WTC11 (cell line): ENCODE measurements at places on chromosomes 7 and 10.

DNA sequence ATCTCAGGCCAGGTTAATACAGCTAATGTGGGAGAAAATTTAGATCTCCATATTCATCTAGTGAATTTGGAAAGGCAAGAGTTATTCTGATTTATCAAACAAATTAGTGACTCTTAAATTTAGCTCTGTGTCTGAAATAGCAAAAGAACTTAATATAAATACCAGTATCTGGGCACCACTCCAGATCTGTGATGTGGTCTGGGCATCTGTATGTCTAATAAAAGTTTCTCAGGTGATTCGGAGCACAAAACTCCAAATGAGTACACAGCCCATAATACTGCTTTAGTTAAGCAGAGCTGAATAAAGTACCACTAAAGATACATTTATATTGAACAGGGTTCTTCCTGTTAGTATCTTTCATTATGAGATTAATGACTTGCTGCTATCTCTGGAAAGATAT, 261.4 kb downstream of the BAMBI start:
- DNase-seq: no peak

DNA sequence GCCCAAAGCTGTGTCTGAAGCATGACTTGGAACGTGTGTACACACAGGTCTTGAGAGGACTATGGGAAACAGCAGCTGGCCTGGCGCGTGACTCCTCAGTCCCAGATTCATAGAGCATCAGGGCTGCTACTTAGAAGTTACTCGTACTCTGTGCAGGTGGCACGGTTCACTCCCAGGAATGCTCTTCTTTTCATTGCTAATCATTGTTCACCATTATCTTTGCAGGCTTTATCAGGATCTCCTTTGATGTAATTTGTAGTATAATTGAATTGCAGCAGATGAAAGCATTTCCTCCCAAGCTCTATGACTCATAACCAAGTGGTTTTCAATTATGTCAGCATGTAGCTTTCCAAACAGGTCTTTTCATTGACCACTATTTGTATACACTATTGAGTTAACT, 938.9 kb downstream of the NRG3 start:
- no peak for DNase-seq

DNA sequence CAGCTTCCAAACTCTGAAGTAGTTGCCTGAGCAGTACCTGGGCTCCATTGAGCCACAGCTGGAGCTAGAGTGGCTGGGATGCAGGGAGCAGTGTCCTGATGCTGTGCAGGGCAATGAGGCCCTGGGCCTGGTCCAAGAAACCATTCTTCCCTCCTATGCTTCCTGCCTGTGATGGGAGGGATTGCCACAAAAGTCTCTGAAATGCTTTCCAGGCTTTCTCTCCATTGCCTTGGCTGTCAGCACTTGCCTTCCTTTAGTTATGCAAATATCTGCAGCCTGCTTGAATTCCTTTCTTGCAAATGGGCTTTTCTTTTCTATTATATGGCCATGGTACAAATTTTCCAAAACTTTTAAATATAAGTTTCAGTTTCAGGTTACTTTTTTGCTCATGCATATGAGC, 972.2 kb upstream of the MBL2 start:
- no peak for DNase-seq

GRCh38 chr10:77070346-77070745, 567.3 kb downstream of the KCNMA1 start:
- DNase-seq: no peak

GRCh38 chr7:110786328-110786965, 304.5 kb upstream of the LRRN3 start:
- DNase-seq: no peak

DNA sequence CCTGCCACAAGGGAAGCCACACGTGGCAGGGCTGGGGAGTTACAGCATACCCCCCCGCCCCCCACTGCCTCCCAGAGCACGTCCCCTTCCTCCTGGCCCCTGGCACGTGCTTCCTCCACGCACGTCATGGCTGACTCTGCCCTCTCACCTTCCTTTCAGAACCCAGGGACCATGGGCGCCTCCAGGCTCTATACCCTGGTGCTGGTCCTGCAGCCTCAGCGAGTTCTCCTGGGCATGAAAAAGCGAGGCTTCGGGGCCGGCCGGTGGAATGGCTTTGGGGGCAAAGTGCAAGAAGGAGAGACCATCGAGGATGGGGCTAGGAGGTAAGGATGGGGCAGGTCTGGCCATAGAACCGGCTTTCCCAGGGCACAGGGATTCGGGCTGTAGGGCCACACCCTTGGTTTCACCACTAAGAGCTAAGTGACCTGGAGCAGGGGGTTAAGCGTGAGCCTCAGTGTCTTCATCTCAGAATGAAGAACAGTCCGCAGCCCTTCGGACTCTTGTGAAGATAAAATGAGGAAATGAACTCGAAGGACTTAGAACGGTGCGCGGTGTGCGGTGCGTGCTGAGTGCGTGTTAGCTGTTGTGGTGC, 2.5 kb downstream of the NUDT1 start:
- DNase-seq: no peak

DNA sequence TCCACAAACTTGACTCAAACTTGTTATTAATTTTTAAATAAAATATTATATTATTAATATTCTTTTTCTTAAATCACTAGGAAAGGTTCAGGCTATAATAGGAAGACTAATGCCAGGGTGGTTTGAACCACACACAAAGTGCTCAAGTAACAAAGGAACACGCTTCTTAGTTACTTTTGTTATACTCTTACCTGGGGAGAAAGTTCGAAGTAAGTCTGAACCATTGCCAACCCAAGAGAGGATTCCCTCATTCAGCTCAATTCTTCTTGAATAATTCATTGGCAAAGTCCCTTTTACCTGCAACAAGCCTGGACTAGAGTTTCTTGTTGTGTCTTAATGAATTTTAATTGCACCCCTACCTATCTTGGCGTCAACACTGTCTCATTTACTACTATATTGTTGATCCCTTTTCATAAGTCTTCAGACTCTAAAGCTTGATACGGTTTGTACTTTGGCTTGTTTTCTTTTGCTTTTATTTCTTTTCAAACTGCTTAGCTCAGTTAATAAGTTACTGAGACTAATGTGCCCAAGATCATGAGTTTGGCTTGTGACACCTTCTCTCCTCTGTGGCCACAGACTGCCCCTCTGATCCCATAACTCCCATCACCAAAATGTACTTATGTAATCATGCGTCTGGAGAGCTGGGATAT, 10.2 kb upstream of the C10orf67 start:
- DNase-seq: no peak

- DNase-seq: no peak
Measured at GRCh38 chr10:116892907-116893685, 43.8 kb downstream of the ENO4 start.

- DNase-seq: peak; percentile 78
Measured at GRCh38 chr7:13990319-13990983, 985 bp upstream of the ETV1 start.

GRCh38 chr7:11252011-11252607, 278.4 kb downstream of the PHF14 start:
- DNase-seq: no peak

DNA sequence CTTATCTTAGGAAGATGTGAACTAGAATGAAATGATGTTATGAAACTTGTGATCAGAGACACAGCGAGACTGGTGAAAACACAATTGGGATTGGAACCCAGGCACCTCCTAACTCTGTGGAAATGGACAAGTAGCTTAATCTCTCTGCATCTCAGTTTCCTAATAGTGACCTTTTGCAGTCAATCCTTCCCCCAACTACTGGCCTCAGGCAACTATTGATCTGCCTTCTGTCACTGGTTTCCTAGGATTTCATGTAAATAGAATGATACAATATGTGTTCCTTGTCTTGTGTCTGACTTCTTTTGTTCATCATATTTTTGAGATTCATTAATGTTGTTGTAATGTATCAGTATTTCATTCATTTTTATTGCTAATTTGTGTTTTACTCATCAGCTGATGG, 341.7 kb downstream of the REEP3 start:
- no peak for DNase-seq

DNA sequence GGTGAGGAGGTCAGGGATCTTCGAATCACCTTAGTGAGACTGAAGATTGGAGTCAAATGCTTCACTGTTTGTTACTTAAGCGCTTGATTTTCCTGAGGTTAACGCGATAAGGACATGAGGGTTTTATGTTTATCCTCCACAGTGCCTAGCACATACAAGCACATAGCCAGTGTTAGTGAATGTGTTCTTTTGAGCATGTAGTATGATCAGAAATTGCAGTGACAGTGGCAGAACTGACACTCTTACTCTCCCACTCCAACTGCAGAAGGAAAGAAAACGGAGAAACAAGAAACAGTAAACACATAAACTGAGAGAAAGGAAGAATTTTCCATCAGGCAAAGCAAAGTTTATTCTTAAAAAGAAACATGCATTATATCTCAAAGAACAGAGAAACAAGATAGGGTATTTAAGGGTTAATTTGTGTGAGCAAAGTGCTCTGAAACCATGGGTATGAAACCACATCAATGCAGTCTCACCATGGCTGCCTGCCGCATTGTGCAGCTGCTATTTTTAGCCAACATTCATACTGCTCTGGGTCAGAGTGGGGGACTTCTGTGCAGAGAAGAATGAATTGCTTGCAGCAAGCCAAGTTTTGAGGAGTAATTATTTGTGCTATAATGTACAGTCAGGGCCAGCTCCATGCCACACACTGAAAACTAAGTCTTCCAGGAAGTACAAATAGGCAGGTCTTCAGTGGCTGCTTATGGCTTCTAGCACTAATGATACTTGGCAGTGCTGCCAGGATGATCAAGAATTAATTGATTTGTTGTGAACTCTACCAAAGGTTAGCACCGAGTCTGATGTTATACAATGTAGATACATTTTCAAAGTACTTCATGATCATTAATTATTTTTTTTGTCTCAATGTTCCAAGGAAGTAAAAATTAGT, 152.0 kb downstream of the MACC1 start:
- DNase-seq: no peak

- DNase-seq: no peak
Measured at GRCh38 chr7:2106924-2107323, 125.8 kb downstream of the MAD1L1 start.

DNA sequence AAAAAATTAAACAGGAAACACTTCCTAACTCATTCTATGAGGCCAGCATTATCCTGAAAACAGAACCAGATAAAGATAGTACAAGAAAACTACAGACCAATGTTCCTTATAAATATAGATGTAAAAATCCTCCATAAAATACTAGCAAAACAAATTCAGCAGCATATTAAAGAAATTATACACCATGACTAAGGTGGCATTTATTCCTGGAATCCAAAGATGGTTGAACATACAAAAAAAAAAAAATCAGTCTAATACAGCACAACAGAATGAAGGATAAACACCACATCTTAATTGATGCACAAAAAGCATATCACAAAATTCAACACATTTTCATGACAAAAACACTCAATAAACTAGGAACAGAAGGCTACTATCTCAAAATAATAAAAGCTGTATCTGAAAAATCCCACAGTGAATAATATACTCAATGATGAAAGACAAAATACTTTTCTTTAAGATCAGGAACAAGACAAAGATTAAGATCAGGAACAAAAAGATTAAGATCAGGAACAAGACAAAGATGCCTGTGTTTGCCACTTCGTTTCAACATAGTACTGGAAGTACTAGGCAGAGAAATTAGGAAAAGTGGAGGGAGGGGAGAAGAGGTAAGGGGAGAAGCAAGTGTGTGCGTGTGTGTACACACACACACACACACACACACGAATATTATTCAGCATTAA, 95.6 kb downstream of the SNX13 start:
- no peak for DNase-seq

GRCh38 chr10:75505840-75506506, 74.5 kb downstream of the LRMDA start:
- DNase-seq: no peak

- DNase-seq: no peak
Measured at GRCh38 chr7:104900525-104901239, 113.3 kb upstream of the KMT2E start.

GRCh38 chr10:22317076-22317370, 835 bp downstream of the COMMD3 start:
- no peak for DNase-seq
